ENCODE measurements at places on chromosomes 5 and 9.
A peak's percentile ranks its signal among the peaks of the same experiment; 100 is the strongest.

- DNase-seq: no peak
Observed at GRCh38 chr5:424301-425110, 18.5 kb upstream of the EXOC3 start.

DNA sequence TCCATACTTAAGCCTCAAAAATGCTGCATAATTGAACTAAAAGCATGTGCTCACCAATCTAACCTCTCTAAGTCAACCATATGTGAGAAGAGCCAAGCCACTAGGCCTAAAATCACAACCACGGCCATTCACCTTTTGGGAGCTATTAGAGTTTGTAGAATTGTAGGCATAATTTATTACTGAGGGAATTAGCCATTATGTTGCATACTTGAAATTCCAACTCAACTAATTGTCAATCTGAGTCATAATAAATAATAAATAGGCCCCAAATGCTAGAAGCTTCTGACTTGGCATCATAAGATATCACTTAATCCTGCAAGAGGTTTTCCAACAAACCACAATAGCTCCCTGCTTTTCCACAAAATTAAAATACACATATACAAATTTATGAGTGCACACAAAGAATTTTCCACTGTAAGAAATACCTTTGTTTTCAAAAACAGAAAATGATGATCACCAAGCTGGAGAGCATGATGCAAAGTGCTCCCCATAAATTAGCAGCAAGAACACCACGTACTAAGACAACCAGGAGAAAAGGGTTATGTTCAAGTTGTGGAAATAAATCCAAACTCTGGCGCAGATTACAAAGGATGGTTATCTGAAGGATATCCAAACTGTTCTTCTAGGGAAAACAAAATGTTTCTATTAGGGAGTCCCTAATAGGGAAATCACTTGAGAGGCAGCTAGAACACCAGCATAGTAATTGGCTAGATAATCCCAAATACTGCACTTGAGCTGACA is 250.0 kb upstream of the SLC30A5 start:
- no peak for DNase-seq

DNA sequence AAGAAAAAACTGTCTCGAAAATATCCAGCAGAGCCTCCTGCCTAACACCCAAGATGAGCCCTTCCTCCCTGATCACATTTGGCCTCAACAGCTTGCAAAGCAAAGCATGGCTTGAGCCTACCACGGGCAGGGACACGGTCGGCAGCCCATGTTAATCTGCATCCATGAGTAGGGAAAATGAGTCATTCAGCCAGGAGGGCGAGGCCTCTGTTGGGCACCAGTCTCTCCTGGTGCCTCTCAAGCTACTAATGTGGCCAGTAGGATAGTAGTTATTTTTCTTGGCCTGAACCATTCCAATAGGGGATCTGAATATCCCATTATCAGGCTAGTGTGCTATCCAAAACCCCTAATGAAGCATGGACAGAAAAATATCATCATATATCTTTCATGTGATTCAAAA is 43.0 kb upstream of the SHB start:
- no peak for DNase-seq

GRCh38 chr5:126143622-126144021 is 279.6 kb upstream of the GRAMD2B start:
- DNase-seq: no peak

DNA sequence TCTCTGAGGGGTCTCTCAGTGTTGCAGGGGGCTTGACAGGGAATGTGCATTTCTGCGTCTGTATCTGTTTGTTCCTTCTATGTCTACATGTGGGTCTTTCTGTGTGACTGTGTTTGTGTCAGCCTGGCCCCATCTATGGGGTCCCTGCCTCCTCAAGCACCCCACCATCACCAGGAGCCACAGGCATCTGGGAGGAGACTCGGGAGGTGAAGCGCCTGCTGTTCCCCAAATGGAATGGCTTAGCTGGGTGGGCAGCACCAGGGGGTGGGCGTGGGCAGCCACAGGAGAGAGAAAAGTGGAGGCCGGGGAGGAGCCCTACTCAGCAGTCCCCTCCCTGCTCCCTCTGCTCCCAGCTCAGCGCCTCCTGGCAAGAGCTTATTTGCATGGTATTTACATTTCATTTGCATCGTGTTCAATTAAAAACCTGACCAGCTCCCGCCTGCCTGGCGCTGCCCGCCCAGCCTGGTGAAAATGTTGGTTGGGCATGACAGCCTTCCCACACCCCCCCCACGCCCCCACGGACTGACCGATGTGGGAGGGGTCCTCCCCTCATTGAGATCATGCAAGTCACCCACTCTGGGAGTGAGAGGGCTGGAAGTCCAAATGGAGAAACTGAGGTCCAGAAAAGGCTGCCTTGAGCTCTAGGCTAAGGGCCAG is 50.5 kb downstream of the CXXC5 start:
- no peak for DNase-seq

- no peak for DNase-seq
Observed at GRCh38 chr9:129471201-129472019, 149.5 kb downstream of the C9orf50 start.

- DNase-seq: no peak
Observed at GRCh38 chr5:141439411-141440141, 9.3 kb downstream of the PCDHGA12 start.

DNA sequence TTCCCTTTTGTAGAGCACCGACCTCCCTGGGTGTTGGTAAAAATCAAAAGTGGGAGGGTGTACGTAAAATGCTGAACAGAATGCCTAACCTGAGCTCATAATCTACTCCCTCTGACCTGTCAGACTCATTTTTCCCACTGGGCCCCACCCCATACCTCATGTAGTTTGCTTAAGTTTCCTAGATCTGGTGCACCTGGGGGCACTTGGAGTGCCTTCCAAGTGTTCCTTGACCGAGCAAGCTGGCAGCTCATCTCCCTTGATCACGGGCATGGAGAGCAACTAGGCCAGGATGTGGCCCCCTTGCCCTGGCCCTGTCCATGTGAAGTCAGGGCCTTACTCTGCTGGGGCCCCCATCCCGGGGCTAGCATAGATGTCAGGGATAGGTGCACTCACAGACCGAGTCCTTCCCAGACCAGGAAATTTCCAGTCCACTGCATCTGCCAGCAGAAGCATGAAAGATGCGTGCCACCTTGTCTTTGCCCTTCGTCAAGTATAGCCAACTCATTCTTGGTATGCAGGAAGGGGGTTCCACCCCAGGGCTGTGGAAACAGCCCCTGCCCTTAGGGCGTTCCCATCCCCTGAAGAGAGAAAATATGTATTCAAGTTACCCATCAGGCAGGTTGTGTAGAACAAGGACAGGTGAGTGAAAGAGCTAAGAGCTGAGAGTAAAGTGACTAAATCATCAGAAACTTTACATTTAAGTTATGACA is 41.9 kb downstream of the SLC22A5 start:
- no peak for DNase-seq

DNA sequence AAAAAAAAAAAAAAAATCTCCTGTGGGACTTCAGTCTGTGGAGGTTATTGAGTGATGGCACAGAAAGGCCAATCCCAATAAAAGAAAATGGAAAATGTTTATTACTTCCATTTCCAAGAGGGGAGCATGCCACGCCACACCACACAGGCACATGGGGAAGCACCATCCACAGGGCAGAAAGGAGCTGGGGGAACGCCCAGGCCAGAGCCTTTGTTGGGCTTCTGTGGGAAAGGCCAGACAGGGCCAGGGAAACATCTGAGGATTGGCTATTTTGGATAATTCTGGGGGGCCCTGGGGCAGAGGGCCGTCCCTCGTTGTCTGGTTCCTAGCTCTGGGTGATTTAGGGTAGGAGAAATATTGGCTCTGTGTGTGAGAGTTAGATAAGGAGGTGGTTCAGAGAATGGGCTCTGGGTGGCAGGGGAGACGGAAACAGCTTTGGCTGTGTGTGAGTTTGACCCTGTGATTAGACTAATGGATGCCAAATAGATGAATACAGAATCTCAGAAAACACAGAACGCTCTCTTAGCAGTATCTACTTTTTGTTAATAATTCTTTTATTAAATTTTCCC is 49.0 kb upstream of the ABL1 start:
- no peak for DNase-seq

- DNase-seq: no peak
Observed at GRCh38 chr9:106981396-106982287, 118.7 kb downstream of the ZNF462 start.

DNA sequence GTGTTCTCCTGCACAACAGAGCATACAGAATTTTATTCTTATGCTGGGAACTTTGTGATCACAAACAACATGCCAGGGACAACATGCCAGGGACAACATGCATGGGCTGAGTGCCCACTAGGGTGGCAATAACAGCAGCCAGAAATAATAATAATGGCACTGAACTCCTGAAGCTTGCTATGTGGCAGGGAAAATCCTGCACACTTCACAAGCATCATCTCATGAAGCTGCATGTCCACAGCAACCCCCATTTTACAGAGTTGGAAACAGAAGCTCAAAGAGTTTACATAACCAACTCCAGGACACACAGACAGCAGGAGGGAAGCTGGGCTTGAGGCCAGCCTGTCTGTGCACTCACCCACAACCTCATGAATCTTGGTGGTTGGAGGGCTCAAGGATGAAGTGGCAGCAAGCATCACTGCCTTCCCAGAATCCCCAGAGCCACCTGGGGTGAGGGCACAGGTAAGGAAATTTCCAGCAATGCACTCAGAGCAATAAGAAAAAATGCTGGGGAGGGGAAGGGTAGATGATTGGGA is 111.4 kb downstream of the GABBR2 start:
- no peak for DNase-seq

GRCh38 chr5:180119903-180120236 is 48.3 kb upstream of the RNF130 start:
- DNase-seq: no peak

DNA sequence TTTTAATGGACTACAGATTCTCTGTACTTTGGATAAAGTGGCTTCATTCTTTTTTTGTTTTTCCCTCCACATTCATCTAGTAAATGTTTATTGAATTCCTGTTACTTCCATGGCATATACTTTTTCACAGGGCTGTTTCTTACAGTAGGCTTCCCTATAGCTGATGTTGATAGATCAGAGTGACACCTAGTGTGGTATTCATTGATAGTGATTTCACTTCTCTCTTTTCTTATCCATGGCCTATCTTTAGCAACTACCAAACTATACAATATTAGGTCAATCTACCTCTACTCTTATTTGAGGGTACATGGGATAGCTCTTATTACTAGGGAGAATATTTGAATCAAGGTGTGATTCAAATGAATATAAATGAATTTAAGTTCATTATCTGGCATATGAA is 35.8 kb downstream of the FSD1L start:
- no peak for DNase-seq

- DNase-seq: no peak
Observed at GRCh38 chr5:55665065-55665464, 47.1 kb downstream of the SLC38A9 start.

DNA sequence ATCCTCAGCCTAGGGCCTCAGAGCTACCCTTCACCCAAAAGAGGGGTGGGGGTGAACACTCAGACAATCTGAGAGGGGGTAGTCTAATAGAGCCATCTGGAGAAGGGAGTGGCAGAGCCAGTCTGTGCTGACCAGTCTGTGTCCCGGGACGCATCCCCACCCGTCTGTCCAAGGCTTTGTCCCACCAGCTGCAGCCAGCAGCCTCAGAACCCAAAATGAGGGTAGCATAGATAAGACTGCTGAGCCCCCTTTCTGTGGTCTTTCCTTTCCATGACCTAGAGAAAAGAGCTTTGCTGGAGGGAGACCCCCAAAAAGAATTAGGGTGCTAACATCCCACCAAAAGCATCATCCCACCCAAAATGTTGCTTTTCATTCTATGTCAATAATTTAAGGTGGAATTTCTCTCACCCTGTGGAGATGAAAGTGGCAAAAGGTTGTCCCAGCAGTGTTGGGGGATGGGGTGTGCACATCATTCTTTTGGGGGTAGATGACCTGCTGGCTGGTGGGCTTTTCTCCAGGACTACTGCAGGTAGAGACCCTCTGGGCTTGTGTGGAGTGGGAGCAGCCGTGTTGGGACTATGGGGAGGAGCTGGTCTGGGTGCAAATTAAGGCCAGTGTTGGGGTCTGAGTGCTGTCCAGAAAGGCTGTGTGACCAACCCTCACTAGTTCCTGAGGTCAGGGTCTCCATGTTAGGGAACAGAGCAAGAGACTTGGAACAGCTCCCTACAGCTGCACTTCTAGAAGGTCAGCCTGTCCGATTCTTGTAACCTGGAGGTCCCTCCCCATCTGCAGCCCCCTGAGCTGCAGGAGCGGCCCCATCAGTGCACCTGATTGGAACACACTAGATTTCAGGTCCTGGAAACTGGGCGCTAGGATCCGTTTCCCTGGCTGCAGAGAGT is 19.9 kb downstream of the URM1 start:
- DNase-seq: no peak

GRCh38 chr5:176543428-176544182 is 5.5 kb upstream of the CDHR2 start:
- peak; percentile 67 for DNase-seq

DNA sequence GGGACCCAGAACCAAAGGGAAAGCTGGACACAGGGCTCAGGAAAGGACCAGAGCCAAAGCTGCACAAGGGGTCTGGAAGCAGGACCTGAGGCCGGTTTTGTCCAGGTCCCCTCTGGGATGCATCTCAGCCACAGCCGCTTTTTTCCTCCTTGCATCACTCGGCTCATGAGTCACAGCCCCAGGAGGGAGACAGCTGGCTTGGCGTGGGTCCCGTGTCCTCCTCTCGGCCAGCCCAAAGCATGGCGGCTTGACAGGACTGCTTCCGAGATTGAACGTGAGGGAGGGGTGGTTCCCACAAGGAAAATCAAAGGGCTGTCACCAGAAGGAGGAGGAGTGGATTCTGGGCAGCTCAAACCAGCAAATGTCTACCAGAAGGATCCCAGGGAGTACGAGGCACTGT is 56.7 kb upstream of the CPLX2 start:
- DNase-seq: no peak

- no peak for DNase-seq
Observed at GRCh38 chr9:30258094-30258493, 2126.3 kb upstream of the ACO1 start.

DNA sequence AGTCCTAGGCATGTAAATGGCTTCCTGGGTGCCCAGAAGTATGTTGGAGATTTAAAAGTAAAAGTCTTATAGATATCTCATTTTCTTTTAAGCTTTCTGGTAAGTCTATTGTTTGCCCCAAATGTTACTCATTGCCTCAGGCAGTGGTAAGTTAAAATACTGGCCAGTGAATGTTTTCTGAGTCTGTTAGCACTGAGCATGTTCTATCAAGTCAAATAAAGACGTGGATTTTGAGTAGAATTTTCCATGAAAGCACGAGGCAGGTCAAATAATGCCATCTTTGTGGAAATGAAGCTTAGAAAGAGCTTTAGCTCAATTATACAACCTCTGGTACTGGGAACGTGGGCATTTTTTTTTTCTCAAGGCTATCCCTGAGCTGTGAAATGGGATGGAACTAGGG is 651.3 kb upstream of the ACO1 start:
- DNase-seq: no peak

DNA sequence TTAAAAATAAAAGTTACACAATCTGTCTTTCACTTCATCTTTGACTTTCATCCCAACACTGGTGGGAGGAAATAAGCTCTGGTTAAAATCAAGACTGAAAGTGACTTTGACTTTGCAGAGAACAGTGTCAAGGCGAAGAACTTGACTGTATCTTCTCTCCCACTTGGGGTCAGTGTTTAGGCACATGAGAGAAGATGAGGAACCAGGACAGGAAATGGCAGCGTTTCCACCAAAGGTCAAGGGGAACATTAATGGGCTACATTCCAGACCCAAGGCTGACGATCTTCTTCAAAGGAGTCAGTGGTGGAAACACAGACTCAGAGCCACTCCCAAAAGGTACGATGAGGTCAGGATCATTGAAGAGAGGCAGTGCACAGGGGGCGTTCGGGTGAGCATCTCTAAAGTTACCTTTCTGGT is 409.5 kb downstream of the ARHGEF28 start:
- no peak for DNase-seq

All from stimulated activated CD4-positive, alpha-beta T cell treated with anti-CD3 and anti-CD28 coated beads, Interleukin-2, amount 100 ng/mL, for 48 hours (primary cell).